CD8-positive, alpha-beta T cell (primary cell): ENCODE measurements at places on chromosomes 2 and 18. TPM values are rescaled to one million over a fixed set of nuclear protein-coding genes. Genes with fewer than 3 reads are reported as not detected.

DNA sequence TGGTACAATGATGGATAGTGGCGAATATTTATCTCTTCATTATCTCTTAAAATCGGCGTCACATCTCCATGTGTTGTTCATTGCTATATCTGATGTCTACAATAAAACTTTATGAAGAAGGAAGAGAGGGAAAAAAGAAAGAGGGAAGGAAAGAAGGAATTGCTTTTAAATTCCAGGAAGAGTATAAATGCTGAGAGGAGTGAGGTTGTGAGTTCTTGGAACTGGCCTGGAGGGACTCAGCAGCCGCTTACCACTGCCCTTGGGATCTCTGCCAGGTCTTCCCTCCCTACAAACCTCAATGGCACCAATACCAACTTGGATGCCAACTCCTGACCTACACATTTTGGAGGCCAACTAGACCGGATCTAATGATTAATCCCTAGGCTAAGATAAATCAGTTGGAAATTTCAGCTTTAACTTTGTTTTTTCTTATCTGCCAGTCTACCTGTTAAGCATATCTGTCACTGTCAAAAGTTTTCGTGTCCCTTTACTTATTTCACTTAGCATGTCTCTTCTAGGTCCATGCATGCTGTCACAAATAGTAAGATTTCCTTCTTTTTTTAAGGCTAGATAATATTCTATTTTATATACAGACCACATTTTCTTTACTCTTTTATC is 9.8 kb downstream of the SCN9A start:
- DNase-seq = no peak

GRCh38 chr18:9233771-9234440 is 97.3 kb downstream of the ANKRD12 start:
- DNase-seq = no peak

Gene APOB
- not detected for total RNA-seq

DNA sequence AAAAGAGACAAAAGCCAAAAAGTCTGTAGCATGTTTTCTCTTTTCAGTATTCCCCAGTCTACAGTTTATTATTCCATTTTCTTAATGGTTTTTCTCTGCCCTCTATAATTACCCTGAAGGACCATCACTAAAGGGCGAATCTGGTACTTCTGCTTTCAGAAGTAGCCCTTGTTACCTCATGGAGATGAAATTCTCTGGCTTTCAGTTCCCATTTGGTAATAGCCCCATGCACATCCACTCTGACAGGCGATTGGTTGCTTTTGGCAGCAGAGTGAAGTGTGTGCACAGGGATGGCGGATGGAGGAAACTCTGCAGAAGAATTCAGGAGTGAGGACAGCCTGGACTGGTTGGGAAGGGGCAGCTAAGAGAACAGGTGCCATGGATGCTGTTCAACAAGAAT is 66.3 kb upstream of the NABP1 start:
- no peak for DNase-seq

DNA sequence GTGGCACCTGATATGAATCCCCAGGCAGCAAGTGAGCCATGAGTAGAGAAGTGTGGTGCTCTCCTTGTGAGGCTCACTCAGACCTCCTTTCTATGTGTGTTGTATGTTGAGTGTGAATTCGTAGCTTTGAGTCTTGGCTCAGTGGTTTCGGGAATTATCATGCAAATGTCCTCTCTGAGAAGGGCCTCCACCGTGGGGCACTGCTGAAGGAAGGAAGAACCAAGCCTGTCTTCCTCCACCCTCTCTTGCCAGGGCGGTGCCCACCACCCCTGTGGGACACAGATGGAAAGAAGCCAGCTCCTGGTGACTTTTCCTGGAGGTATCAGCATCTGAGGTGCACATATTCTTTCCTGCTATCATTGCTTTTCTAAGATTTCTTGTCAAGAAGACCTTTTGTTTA is 156.1 kb downstream of the MYT1L start:
- no peak for DNase-seq

Gene GCA
- 4.0 TPM for total RNA-seq

- DNase-seq = no peak
Measured at GRCh38 chr18:2281523-2282199, 289.6 kb downstream of the METTL4 start.

- DNase-seq = no peak
Measured at GRCh38 chr2:145088756-145089155, 568.8 kb upstream of the ZEB2 start.

Gene GCG
- not detected for total RNA-seq

DNA sequence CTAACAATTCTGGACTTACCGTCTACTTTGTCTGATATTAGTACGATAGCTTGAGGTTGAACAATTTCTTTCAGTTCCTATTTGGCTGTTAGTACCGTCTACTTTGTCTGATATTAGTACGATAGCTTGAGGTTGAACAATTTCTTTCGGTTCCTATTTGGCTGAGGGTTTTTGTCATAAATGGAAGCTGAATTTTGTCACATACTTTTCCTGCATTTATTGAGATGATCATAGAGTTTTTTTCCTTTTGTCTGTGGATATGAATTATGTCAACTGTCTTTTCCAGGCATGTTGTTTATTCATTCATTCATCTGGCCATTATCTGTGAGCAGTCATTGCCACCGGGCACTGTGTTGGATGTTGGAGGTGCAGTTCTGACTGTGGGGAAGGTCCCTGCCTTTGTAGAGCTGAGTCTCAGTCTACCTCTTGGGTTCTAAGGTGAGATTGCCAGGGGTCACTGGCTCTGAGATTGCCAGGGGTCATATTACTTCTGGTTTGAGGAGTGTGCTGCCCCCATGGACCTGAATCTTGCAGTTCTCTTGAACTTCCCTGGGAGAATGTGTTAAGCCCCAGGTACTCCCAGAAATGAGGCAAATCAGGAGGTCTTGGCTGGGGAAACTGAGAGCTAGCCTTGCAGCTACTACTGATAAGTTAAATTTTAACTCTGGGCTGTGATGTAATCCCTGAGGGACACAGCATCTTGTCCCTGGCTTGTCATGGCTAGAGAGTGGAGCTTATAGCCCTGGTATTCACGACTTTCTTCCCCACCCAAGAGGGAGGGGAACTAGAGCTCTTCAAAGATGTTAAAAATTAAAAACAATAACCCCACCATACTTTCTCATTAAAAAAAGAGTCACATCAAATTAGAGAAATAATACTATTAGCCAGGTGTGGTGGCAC is 89.1 kb upstream of the MBOAT2 start:
- DNase-seq = no peak

DNA sequence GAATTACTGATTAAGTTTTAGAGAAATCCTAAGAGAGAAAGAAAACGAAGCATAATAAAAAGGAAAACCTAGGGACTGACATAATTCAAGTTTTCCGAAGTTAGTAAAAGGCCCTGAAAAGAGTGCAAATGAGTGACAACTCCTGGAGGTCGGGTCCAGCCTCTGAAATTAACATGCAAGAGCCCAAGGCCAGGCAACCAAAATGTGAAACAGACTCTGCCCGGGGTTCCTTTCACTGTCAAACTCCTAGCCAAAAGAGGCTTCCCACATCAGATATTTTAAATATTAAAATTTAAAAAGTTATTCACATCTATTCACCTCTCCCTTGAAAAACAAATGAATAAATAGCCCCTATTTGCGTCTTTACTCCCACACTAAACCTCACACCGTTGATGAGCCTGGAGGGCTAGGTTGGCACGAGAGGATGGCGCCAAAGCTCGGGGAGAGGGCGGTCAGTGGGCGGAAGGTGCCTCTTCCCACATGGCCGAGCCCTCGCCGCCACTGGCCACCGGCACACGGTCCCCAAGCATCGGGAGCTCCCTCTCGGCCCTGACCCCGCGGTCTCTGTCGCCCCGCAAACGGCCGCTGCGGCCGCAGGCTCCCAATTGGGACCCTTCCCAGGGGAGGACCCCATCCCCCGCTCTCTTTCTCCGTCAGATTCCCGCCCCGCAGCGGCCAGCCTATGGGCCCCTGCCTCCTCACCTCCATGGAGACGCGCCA is 630 bp downstream of the PPM1G start:
- no peak for DNase-seq

Gene ERICH2
- not detected for total RNA-seq

Gene PPP1R1C
- not detected for total RNA-seq

Gene ZNF804A
- total RNA-seq = not detected

- DNase-seq = no peak
Measured at GRCh38 chr18:63588909-63589308, 1.8 kb downstream of the SERPINB13 start.

DNA sequence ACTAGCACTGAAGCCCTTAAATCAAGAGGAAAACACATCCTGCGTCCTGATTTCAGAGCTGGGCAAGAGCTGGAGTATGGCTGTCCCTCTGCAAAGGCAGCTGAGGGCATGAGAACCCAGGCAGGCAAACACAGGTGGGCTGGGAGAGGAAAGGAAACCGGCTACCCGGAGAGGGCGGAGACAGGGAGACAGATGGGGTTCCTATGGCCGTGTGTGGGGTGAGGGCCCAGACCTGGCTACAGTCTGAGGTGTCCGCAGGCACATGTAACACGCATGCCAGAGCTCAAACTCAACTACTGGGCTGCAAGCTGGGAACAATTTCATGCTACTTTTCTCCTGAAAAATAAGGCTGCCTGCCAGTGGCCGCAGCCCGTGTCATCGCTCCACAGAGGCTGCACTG is 2.7 kb downstream of the COPS9 start:
- no peak for DNase-seq

DNA sequence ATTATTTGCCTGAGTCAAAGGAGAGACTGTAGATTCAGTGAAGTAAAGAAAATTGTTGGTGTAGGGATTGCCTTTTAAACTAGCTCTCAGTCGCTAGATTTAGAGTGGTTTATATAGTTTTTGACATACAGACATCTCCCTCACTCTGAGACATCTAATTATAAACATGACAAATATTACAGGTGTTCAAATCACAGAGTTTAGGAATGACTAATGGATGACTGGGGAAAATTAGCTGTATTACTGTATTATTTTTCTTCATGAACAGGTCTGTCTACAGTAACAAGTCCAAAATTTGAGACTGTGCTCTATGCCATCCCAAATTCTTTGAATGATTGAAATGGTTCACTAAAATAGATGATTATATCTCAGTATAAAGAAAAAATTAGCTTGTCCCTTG is 40.0 kb downstream of the MAP2 start:
- DNase-seq = no peak

DNA sequence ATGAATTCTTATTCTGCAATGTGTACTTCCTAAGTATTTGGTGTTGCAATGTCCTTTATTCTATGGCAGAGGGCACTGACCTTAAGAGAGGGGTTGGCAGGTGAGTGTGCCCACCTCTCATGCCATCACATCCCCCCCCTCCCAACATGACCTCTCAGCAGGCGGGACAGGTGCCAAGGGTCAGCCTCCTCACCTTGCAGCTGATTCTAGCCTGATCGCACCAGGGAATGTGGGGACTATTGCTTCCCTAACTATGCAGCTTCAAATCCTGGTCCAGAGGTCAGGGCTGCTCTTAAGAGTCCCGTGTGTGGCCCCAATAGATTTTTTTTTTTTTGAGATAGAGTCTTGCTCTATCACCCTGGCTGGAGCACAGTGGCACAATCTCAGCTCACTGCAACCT is 9.5 kb downstream of the HJURP start:
- no peak for DNase-seq

DNA sequence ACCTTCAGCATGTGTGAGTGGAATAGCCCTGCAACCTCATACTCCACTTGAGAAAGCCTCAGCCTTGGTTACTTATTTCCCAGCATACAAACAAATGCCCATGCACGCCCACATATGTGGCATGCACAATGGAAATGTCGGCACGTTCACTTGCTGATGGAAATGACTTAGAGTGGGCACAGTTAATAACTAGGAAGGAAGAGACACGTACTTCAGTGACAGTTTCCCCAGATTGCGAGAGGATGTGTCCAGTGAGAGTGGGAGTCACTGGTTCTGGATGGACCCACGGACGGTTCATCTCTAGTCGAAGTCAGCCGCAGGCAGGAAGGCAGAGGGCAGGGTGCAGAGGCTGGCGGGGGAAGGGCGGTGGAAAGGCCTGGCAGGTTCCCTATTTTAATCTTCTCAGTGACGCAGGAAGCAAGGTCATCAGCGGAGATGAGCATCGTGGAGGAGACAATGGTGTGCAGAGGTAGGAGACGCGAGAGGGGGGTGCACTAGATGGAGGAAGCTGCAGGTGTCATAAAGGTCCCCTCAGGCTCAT is 350.7 kb upstream of the MYT1L start:
- DNase-seq = no peak

Gene TEKT4
- total RNA-seq = not detected

Gene LYPD6
- not detected for total RNA-seq

GRCh38 chr18:62537042-62537894 is 14.4 kb downstream of the ZCCHC2 start:
- DNase-seq = no peak

DNA sequence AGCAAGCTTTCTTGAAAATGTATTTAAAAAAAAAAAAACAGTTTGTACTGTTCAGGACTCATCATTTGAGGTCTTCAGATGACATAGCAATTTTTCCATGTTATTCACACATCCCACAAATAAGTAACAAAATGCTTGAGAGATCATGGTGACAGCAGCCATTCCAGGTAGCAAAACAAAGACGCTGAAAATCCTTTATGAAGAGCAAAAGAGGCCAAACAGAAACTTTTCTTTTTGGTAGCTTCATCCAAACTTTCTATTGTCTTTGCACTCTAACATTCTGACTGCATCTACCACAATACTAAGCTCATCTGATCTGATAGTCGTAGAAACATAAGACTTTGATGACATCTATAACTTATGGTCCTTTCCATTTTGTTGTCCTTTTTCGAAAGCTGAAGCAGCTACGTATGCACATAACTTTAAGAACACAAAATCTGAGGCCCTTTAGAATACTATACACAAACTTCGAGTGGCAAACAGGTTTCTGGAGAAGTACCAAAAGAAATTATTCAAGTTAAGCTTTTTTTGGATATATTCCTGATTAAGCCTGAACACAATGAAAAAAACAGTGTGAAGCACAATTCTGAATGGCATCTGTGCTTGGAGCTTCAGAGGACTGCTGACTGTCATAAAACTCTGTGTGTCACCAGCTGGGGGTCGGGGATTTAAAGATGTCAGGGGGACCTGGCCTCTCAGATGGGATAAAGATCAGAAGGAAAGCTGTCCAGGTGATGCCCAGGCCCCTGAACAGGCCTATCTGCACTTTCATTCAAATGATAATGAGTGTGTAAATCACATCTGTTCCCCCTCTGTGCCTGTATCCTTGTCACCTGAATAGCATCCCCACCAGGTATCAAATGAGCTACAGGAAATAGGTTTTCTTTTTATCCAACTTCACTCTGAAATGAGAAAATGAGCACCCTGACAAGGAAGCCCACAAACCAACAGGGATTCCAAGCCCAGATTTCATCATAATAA is 75.8 kb downstream of the ZEB2 start:
- no peak for DNase-seq

DNA sequence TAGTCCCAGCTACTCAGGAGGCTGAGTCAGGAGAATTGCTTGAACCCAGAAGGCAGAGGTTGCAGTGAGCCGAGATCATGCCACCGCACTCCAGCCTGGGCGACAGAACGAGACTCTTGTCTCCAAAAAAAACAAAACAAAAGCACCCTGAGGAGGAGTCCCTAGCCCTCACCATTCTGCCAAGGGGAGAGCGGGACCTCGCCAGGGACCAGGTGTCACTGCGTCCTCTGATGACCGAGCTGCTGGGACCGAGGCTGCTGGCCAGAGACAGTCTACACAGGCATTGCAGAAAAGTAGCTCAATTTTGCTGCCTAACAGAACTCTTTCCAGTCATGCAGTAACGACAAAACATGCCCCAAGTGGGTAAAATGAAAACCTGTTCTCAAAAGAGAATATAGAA is 18.4 kb downstream of the NCK2 start:
- DNase-seq = no peak

GRCh38 chr2:220504938-220505503 is 877.6 kb downstream of the SLC4A3 start:
- DNase-seq = no peak

Gene GCKR
- not detected for total RNA-seq

- DNase-seq = no peak
Measured at GRCh38 chr2:137467246-137467862, 496.9 kb upstream of the HNMT start.
